NCI-H1048 (cell line): ENCODE measurements at places on chromosomes 13 and 19.

DNA sequence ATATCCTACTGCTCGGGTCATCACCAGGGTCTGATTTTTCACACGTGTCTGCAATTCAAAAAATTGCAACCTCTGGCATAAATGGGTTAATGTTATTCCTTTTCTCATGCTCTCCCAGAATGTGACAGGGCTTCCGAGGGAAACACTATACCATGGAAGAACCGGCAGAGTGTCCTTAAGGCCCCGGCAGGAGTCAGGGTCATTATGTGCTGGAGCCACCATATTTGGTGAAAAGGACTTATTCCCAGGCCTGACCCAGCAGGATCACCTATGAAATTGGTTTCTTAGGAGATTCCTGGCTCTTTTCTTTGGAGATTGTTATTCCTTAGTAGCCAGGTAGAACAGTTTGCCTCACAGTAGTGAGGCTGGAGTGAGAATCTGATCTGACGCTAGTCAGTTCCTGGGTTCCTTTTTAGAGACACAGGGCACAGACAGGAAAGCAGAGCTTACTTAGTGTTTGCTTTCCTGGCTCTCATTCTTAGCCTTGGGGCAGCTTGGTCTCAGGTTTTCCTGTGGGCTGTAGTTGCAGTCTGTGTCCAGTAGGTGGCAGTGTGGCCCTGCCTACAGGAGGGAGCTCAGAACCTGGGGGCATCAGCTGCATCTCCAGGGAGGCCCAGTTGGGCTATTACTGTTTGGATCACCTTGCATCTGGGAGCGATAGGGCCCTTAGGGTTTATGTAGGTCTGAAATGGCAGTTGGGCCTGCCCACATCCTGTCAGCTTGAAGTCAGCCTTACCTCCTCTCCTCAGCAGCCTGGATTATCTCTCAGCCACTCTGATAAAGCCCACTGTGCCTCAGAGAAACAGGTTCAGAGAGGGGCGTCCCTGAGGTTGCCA is 12.4 kb downstream of the SNRNP70 start:
- peak; percentile 57 for DNase-seq

DNA sequence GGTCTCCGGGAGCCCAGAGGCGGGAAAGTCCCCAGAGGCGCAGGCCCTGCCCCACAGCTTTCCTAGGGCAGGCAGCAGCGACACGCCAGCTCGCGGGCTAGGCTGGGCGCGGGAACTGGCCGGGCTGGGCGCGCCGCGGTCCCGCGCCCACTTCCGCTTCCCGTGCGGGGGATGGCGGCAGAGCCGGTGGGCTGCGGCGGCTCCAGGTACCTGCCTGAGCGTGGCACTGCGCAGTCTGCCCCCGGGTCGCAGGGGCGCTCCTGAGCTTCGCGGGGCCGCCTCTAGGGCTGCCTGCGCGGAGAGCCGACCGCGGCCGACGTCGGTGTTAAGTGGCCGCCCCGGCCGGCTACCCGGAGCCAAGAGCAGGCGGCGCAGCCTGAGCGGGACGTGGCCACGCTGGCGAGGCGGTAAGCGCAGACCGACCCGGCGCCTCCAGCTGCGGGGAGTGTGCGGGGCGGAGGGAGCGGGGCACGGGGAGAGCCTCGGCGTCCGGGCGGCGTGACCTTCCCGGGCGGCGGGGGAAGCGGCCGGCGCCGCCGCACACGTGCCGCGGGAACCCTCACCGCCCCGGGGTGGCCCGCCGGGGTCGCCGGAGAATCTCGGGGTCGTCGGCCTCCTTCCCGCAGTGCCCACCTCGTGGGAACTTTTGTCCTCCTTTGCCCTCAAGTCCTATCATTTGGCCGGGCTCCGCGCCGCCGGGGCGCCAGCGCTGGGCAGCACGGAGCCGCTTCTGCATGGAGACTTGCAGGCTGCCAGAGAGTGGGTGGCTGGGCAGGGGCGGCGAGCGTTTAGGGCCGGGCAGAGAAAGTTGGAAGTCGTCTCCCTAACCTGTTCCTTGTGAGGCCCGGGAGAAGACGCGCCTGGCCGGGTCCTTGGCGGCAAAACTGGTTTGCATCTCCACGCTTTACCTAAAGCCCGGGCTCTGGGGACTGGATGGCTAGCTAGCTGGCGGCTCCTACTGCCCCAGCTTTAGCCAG is 31.4 kb upstream of the MPHOSPH8 start:
- DNase-seq = peak; percentile 9

GRCh38 chr13:113653264-113654174 is 4.5 kb downstream of the ATP4B start:
- no peak for DNase-seq

DNA sequence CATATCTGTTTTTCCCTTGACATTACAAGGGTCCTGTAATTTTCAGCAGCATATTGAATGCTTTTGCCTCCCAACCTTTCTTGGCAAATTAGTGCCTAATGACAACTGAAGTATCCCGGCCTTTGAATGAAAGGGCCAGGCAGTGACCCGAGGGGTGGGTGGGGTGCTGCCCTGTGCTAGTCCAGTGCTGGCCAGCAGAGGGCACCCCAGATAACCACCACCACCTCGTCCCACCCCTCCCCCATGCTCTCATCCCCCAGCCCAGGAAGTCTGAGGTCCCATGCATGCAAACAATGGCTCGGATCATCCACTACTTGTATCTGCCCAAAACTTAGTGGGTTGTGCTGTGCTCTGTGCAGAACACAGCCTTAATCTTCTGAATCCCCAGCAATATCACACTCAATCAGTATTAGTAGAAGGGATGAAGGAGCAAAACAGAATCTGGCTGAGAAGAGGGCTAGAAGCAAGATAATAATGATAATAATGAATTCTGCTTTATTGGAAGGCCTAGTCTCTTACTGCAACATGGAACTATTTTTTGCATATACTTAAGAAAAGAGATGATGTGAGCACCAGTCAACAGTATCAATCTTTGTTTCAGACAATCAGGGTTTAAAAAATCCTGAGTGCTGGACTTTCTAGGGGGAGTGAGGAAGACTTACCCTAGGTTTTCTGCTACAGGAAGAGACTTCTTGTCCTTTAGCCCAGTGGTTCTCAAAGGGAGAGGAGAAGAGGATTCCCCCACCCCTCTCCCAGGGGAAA is 3.8 kb downstream of the ATP12A start:
- no peak for DNase-seq

- no peak for DNase-seq
Measured at GRCh38 chr13:21817878-21818277, 147.0 kb downstream of the FGF9 start.

- DNase-seq = no peak
Measured at GRCh38 chr13:112828082-112828699, 138.4 kb downstream of the ATP11A start.

- no peak for DNase-seq
Measured at GRCh38 chr19:17073869-17074633, 1.2 kb downstream of the HAUS8 start.

GRCh38 chr13:79796136-79796535 is 315.2 kb downstream of the NDFIP2 start:
- DNase-seq = no peak

GRCh38 chr19:52734331-52734892 is 432 bp downstream of the ZNF611 start:
- no peak for DNase-seq

DNA sequence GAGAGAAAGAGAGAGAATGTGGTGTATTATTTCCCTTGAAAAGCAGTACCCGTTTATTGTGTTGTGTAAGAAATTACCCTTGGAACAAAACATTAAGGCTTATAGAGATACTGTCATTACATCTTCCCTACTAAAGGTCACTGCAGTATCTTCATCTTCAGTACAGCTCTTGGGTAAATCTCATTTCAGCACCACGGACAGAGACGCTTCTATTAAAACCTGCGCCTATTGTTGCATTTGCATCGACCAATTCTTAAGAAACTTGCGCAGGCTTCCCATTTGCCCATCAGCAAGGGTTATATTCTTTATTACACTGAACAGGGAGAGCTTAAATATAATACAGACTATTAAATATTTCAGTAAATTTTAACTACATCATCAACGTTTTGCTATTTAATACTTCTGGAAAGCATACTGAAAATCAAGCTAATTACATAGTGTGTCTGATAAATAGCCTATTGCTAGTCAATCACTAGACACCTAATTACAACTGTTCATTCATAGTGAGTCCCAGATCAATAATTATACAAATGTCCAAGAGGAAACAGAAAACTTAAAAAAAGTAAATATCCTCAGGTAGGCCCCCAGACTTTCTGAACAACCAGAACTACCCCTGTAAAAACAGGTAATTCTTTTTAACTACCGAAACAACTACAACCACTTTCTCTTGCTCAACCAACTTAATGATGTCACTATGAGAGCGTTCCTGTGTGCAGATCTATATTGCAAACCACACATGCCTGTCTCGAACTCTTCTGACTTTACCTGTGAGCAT is 350.6 kb downstream of the LIG4 start:
- peak; percentile 7 for DNase-seq

- DNase-seq = no peak
Measured at GRCh38 chr19:7914598-7915045, at the start of gene TGFBR3L. TSS of gene TGFBR3L (plus strand) at chr19:7914830.

DNA sequence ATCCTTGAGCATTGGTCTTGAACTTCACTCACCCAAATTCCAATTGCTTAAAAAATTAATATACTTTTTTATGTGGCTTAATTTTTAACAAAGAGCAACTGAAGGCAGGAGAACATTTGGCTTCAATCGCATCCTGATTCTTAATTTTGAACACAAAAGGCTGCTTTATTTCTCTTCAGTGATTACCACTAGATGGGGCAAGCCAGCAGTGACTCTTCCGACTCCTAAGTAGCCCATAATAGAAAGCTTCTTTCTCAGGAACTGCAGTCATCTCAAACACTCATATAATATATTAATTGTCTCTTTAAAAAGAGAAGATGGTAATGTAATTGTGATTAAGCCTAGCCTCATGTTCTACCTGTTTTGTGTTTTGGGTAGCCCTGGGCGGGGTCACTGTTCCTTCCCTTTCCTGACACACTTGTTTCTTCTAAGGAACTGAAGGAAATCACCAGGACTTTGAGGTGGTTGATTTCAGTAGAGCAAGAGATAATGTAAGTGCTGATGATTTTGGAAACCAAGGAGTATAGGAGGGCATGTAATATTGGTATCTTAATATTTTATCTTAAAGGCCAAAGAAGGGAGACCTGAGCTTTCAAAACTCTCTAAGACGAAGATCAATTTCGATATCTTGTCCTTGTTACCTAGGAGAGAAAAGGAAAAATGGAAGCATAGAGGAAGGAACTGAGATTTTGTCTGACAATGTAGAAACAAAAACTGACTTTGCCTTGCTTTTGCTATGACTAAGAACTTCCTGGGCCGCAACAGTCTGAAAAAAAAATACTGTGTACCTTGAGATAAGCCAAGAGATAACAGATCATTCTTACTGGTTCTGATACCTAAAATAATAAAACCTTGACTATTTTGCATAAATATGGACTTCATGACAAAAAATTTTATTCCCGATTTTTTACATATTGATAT is 73.1 kb downstream of the TNFSF13B start:
- no peak for DNase-seq

- no peak for DNase-seq
Measured at GRCh38 chr13:75512253-75512652, 25.4 kb downstream of the COMMD6 start.

DNA sequence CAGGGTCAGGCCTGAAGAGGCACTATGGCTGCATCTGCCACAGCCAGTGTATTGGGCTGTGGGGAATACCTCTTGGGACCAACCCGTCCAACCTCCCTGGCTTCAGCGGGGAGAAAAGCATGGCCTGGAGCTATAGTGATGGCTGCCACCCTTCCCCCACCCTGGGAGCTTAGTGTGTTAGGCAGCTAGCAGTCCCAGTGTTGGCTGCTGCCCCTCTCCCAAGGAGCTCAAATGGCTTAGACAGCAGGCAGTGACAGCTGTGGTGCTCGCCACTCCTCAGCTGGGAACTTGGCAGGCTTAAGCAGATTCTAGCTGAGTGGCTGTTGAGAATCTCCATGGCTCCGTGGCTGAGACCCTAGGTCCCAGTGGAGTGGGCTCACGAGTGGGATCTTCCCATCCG is 19.7 kb downstream of the ACOD1 start:
- no peak for DNase-seq

DNA sequence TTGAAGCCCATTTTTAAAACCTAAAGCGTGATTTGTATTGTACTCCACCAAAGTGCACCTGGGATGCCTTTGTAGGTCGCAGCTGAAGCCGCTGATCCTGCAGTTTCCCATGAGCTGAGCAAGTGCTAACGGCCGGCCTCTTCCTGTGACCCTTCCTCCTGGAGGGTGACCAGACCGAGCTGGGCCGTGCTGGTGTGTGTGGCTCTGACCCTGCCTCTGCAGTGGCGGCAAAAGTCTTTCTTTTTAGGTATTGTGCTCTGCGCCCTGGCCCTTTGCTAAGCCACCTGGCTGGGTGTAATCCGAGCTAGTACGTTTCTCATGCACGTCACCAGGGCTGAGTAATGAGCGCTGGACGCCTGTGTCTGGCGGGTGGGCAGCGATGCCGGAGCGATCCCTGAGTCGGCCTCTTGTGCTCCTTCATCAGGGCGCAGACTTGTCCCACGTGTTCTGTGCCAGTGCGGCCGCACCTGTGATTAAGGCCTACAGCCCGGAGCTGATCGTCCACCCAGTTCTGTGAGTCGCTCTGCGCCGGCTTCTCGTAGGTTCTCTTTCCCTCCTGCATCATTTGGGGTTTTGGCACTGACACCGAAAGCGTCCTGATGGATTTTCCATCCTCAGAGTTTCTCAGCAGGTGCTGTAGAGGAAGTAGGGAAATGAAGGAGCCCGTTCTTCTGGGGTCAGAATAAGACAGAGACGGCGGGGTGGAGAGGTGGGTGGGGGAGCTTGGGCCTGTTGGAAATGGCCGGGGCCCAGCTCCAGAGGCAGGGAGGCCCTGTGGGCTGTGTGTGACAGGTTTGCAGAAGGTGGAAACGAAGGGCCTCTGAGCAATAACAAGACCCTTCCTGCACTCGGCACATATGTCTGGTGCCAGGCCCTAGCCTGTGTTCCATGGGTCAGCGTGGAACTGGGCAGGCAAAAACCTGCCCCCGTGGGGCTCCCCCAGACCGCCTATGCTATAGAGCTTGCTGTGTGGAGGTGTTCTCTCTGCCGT is 9.7 kb downstream of the NAXD start:
- no peak for DNase-seq

DNA sequence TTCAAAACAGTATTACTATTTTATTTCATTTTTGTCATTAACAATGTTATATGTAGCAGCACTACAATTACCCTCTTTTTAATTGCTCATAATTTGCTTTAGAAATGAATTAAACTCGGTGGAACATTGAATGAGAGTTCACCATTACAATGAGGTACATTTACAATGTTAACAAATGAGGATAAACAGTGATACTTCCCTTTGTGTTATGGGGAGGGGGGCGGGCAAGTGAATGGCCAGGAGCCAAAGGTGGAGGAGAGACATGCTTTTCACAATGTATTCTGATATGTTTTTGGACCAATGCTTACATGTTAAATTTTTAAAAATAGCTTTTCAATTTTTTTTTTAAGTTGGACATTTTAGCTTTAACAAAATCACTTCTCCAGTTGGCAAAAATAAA is 34.2 kb downstream of the NALCN start:
- no peak for DNase-seq

- no peak for DNase-seq
Measured at GRCh38 chr19:29428071-29428470, 97.7 kb upstream of the VSTM2B start.

GRCh38 chr13:27573265-27573664 is 47.1 kb downstream of the LNX2 start:
- no peak for DNase-seq

- DNase-seq = peak; percentile 97
Measured at GRCh38 chr19:58499021-58499927, 12.5 kb downstream of the SLC27A5 start.

GRCh38 chr13:43303033-43303729 is 279.8 kb downstream of the DNAJC15 start:
- no peak for DNase-seq
